ENCODE measurements at places on chromosomes 12 and 14. TPM values are rescaled to one million over a fixed set of nuclear protein-coding genes. Genes with fewer than 3 reads are reported as not detected.

The SSTR1 gene
- 4.0 TPM for total RNA-seq

The TSPAN8 gene
- 77.3 TPM for total RNA-seq

The APOF gene
- total RNA-seq, result not detected

The TAS2R9 gene
- not detected for total RNA-seq

The SERPINA1 gene
- total RNA-seq, result 1,861 TPM

The NANOG gene
- 0.16 TPM for total RNA-seq

Measured in kidney (tissue), 22 donors.